ENCODE measurements at places on chromosomes 5 and 9.

DNA sequence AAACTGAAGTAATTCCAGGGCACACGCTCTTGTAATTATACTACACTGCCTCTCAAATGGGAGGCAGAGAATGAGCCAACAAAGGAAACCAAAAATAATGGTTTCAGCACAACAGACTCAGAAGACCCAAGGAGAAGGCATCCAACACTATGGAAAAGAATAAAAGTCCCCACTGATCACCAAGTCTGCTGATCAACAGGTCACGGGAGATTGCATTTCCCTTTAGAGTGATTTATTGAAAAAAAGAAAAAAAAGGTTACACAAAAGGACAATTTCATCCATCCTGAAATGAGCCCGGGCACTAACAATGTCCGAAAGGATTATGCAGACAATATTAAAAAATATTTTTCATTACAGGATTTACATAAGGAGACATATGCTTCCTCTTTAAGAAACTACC is 28.8 kb downstream of the MYO10 start:
- no peak for DNase-seq

- DNase-seq, result no peak
These were observed 9.9 kb downstream of the GFPT2 start for GRCh38 chr5:180343110-180343830.

DNA sequence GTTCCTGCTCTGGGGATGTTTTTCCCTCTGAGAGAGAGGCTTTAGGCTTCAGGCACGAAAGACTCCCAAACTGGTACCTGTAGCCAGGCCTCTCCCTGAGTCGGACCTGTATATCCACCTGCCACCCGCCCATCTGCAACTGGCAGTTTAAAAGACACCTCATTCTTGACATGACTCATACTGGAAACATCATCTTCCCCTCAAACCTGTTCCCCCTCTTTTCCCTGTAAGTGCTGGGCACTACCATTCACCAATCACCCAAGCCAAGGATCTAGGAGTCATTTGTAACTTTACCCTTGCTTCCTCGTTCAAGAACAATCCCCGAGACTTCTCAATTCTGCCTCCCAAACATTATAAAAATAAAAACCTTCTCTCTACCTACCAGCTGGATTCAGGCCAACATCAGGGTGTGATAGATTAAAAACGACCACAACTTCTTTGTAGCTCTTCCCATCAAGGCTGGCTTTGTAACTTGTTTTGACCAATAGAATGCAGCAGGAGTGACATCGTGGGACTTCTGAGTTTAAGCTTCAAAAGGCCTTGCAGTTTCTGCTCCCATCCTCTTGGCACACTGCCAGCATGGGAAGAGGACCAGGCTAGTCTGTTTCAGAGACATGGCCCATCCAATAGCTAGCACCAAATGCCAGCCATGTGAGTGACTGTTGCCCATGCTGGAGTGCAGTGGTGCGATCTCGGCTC is 1.8 kb upstream of the WDR31 start:
- DNase-seq, result no peak

DNA sequence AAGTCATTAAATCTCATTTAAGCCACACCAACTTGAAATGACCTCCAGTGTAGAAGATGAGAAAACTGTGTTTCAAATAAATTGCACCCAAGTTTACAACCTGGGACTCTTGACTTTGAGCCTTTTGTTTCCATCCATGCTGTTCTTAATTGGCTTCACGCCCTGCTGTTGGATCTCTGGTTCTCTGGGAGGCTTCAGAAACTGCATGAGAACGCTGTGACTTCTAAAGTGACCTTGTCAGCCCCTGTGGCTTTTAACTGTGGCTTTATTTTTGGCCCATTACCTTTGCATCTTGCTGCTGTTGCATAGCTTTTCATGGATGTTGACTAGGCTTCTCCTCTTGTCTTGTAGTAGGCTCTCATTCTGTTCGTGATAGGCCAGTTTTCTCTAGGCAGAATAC is 29.3 kb downstream of the TNFAIP8 start:
- DNase-seq, result no peak

- no peak for DNase-seq
These were observed 215.1 kb upstream of the RFX3 start for GRCh38 chr9:3740690-3741419.

- DNase-seq, result no peak
These were observed 209.5 kb upstream of the SNX2 start for GRCh38 chr5:122565331-122565730.

- no peak for DNase-seq
These were observed 60.2 kb upstream of the SLC2A8 start for GRCh38 chr9:127336506-127337352.
